ENCODE measurements at places on chromosomes 5 and 9.

DNA sequence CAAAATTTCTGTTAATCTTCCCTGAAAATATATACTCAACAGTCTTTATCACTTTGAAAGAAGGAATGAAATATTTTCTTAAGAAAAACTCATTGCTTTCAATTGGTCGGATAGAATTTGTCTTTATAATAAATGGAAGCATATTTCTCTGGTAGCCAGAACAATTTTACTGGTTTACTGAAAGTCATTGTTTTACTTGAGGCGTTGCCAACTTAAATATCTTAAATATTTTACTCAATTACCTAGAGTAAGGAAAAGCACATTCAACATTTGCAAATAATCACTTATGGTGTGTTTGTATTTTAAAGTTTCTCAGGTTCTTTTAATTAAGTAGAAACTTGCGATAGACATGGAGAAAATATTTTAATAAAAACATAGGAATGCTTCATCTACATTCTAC is 1181.7 kb downstream of the EFNA5 start:
- no peak for DNase-seq

GRCh38 chr9:87798261-87798833 is 72.4 kb downstream of the CTSL start:
- no peak for DNase-seq

DNA sequence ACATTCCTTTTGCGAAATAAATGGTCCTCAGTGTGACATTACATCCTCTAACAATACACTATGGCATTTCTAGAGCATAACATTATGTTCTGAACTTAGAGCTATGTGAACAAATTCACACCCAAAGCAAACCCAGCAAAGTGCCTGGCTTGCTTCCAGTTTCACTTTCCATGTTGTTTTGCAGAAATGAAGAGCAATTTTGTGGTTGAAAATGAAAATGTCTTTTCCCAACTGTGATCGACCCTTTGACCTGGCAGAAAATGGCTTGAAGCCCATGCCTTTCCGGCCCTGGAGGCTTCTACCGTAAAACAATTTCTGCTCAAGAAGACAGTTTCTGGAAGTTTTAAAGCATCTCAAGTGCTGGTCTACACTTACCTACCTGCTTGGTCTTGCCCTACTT is 344.7 kb upstream of the RGMB start:
- DNase-seq = no peak

DNA sequence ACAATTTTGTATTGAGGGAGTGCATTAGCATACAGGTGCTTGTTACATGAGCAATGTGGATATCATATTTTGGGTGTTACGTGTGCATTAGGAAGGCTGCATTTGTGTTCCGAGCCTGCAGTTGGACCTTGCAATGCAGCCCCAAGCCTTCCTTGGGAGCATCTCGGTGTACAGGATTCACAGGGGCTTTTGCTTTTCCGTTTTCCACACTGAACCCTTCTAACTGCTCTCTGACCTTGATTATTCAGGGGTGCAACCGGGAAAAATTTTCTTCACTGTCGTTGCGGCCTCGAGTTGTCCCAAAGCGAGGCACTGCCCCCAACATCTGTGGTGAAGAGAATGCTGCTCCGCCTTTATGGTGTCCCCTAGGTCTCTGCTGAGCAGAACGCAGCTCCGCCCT is 80.1 kb upstream of the PLEKHG4B start:
- DNase-seq = no peak

DNA sequence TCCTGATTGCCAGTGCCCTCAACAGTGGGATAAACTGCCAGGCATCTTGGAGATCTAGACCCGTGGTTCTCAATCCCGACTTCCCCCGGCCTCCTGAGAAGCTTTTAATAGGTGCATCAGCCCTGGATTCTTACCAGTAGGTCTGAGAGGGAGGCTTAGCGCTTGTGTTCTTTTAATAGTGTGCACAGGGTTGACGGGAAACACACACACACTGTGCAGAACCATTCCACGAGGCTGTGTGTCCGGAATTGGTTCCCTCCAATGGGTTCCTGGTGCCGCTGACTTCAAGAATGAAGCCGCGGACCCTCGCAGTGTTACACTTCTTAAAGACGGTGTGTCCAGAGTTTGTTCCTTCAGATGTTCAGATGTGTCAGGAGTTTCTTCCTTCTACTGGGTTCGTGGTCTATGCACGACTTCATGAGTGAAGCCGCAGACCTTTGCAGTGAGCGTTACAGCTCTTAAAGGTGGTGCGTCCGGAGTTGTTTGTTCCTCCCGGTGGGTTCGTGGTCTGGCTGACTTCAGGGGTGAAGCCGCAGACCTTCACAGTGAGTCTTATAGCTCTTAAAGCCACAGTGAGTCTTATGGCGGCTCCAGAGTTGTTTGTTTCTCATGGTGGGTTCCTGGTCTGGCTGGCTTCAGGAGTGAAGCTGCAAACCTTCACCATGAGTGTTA is 46.6 kb upstream of the PRSS3 start:
- DNase-seq = no peak

DNA sequence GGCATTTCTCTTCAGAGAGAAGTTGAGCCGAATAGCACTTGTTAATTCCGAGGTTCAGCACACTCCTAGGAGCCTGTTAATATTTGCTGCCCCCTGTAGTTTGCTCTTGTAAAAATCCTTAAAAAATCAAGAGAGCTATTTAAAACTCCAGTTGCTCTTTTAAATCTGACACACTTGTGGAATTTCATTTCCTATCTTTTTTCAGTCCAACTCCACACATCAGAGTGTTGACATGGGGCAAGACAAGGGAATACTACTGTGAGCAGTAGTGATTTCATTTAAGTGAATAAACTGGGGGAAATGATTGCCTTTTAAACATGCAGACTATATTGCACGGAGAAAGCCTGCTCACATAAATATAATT is 1096.3 kb upstream of the DMAC1 start:
- no peak for DNase-seq

- DNase-seq = no peak
Measured at GRCh38 chr5:376799-377325, 55.3 kb downstream of the AHRR start.

GRCh38 chr5:121292664-121293063 is 559.0 kb upstream of the FTMT start:
- DNase-seq = no peak

DNA sequence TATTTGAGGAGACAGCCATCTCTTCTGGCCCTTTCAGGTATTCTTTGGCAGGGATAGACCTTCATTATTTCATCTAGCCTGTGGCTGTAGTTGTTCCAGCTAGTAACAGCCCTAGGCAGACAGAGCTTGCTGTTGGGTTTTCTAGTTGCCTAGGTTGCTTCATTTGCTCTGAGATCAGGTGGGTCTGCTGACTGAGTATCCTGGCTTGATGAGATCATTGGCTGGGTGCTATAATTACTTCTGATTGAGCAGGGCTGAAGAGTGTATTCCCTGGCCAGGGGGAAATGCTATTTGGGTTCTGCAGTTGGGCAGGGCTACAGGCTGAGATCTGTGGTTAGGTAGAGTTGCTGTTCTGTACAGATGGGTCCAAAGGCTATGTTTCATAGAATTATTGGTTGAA is 456.1 kb downstream of the PSAT1 start:
- no peak for DNase-seq

DNA sequence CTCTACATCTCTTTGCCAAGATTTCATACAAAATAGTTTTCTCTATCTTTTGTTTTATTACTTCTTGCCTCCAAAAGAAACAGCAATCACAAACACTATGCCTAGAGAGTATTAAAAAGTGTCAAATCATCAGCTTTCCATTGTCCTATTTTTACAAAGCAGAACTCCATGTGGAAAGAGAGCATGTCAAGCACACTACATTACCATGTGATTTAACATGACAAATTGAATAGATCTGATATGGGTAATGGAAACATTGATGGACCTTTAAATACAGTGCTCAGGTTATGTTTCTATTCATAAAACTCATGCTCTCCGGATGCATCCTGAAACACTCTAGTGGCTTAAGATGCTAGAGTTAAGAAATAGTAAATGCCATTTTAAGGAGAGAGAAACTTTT is 791.4 kb upstream of the CTNND2 start:
- no peak for DNase-seq

DNA sequence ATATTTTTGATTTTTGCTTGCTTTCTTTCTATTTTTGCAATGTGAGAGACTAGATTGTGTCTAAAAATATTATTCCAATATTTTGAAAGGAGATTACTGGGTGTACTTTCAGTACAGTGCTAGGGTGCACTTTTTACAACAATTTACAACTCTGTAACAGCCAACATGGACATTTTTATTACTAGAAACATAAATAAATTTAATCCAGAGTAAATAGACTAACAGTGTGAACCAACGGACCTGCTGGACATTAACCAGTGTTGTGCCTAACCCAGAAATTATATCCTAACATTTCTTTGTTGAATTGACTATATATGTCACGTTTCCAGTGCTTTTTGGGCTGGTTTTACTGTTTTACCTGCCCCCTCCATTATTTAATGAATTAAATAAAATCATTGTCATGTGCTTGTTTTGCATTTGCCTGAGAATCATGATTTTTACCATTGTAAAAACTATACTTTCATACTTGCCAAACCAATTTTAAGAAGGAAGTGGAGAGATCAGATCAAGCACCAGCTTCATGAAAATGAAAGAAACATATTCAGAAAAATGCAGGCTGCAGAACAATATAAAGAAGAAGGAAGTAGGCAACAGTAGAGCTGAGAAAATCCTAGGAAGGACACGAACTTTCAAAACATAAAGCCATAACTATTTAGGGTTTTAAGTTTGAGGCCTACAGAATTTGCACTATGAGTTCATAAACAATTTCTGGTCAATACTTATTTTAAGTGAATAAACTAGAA is 400.8 kb upstream of the PIK3R1 start:
- no peak for DNase-seq

- DNase-seq = no peak
Measured at GRCh38 chr5:179379321-179379890, 34.1 kb upstream of the ADAMTS2 start.

GRCh38 chr5:116848954-116849581 is 274.4 kb upstream of the SEMA6A start:
- DNase-seq = no peak

DNA sequence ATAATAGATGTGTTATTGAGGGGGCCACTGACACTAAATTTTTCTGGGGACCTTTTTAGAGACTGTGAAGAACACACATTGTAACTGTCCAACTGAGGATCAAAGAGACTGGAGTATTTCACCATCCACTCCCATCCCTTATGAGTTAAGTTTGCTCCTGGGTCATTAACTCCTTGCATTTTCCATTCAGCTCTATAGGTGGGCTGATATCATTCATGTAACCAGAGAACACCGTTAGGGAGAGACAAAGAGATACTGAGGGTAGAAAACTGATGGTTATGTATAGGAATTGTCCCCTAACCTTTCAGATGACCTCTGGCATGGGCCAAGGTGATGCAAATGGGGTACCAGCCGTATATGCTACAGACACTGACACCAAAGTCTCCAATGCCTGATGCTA is 142.4 kb upstream of the TLR4 start:
- DNase-seq = no peak

DNA sequence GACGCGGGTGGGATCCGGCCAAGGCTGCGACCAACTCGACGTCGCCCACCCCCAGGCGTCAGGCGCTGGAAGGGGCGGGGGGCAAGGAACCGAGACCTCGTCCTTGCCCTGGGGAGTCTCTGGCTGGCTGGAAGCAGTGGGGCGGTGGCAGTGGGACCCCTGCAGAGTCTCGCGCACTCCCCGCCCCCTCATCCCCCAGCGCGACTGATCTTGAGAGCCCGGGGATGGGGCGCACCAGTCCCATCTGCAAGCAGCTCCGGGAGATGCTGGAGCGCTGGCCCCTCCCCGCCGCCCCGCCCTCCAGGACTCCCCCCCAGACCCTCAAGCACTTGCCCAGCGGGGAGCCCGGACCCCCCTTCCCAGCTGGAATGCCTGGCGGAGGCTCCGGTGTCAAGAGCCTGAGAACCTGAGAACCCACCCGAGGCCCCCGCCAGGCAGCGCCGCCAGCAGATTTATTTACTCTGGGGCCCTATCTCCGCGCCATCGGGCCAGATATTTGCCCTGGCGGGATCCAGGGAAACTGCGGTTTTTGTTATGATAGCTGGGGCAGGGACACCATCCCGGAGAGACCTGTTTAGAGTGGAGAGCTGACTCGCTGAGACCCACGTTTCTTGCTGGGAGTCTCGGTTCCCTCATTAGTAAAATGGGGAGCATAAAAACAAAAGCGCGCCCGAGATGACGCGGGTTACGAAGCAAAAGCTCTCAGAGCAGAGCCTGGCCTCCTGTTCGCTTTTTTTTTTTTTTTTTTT is 1.2 kb downstream of the PRRT1B start:
- no peak for DNase-seq

DNA sequence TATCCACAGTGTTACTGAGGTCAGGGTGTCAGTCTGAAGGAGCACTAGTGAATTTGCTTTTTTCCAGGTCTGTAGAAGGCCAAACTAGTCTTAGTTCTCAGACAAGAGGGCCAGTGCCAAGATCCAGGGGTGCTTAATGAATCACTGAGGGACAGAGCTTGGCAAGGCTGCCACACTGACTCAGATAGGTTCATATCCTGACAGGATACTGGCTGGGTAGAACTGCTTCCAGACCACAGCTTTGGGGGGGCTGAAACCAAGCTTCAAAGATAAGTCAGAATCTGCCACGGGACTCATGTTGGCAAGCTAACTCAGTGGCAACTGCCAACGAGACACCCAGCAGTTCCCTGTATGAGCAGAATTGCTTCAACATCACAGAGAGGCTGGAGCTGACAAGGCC is 1125.4 kb downstream of the EFNA5 start:
- DNase-seq = no peak

DNA sequence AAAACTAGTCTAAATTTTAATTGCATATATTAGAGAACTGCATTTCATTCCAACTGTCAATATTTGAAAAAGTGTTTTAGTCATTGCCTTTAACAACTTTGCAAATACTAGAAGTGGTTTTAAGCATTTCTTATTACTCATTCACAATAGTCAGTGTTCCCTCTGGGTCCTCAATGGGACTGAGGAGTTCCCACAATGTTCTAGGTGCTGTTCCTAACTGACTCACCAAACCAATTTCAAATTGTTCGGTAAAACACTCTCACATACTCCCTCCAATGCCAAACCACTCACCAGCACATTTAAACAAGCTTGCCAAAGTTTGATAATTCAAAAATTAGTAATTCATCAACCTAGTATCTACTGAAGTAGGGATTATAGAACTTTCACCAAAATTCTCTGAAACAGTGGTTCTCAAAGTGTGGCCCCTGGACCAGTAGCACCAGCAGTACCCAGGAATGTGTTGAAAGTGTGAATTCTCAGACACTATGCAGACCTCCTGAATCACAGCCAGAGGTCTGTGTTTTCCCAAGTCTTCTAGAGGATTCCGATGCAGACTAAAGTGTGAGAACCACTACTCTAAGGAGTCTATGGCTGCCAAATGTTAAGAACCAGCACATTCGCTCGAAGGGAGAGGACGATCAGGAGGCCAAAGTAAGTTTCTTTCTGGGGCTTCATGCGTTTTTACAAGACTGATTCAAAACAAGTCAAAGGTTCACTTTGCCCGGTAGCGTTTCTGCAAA is 72.8 kb downstream of the APBA1 start:
- DNase-seq = no peak

DNA sequence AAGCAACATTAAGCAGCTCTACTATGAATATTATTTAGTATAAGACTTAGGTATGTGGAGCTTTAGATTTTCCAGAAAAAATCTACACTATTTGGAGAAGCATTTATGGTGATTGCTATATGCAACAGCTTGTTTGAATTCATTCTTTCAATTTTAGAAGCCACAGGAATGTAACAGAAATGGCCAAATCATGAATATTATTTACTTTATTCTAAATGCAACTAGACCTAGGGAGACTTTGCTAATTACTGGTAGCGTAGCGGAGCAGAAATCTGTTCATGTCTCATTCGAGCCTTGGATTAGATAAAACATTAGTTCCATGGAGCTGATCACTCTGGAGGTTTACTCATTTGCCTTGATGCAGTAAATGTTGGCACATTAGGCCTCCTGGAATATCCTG is 290.2 kb downstream of the ZNF608 start:
- DNase-seq = no peak
